CD4-positive, alpha-beta memory T cell (primary cell): ENCODE measurements at places on chromosomes 7 and 10.

- no peak for DNase-seq
- H3K4me3 ChIP-seq: no peak overlapping the region
- no peak overlapping the region for H3K27ac ChIP-seq
- peaks cover 29% of the 10 kb centered on the region for H3K4me1 ChIP-seq
Observed at GRCh38 chr7:139918480-139918879, 89.4 kb downstream of the TBXAS1 start.

GRCh38 chr7:80410081-80410480, 101.8 kb downstream of the GNAT3 start:
- DNase-seq: no peak
- no peak overlapping the region for H3K4me3 ChIP-seq
- H3K36me3 ChIP-seq: no peaks in the 10 kb centered on the region
- H3K27ac ChIP-seq: no peak overlapping the region
- H3K4me1 ChIP-seq: no peaks in the 10 kb centered on the region

DNA sequence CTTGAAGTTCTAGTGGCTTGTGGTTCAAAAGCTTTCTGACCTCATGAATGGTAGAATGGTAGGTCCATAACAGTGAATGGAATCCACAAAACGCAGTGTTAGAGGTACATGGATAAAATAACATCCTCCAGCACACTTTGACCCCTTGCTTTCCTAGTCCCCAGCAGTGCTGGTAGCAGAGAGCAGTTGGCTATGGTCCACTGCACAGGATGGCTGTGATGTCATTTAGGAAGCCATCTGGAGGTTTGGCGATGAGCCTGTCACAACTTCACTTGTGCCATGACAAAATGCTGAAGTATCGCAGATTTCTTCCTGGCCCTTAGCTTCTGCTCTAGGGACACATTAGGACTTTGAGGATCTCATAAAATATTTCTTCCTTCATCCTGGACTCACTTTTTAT, 300.0 kb upstream of the FZD8 start:
- H3K27ac ChIP-seq: no peak overlapping the region
- no peaks in the 10 kb centered on the region for H3K36me3 ChIP-seq
- DNase-seq: no peak
- H3K4me3 ChIP-seq: no peak overlapping the region
- no peaks in the 10 kb centered on the region for H3K27me3 ChIP-seq

DNA sequence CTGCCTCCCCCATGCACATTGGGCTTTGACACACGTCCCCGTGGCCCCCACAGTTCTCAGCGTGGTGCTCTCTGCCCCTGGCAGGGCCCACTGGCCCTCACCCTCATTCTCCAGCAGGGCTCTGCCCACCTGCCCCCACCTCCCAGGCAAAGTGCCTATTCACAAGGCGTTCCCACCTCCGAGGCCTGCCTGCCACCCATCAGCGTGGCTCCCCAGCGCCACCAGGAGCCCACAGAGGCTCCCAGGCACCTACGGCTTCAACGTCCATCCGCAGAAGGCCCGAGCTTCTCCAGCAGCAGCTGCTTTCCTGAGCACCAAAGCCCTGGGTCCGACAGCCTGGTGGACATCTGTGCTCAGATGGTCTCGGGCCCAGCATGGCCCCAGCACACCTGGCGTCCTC, 211.8 kb upstream of the PPP2R2D start:
- H3K36me3 ChIP-seq: no peaks in the 10 kb centered on the region
- DNase-seq: no peak
- no peaks in the 10 kb centered on the region for H3K27me3 ChIP-seq
- no peak overlapping the region for H3K27ac ChIP-seq
- H3K4me1 ChIP-seq: no peaks in the 10 kb centered on the region
- H3K4me3 ChIP-seq: no peak overlapping the region

GRCh38 chr10:86968271-86968993, at the start of gene ADIRF:
Gene ADIRF, plus strand, starts transcription at chr10:86968482. Its CDS starts 63 bp downstream, at chr10:86968545.
- peaks cover 54% of the 10 kb centered on the region for H3K4me1 ChIP-seq
- no peaks in the 10 kb centered on the region for H3K36me3 ChIP-seq
- H3K27ac ChIP-seq: no peak within 1 kb of the TSS
- H3K27me3 ChIP-seq: no peaks in the 10 kb centered on the region
- H3K4me3 ChIP-seq: no peak within 1 kb of the TSS
- no peak for DNase-seq

DNA sequence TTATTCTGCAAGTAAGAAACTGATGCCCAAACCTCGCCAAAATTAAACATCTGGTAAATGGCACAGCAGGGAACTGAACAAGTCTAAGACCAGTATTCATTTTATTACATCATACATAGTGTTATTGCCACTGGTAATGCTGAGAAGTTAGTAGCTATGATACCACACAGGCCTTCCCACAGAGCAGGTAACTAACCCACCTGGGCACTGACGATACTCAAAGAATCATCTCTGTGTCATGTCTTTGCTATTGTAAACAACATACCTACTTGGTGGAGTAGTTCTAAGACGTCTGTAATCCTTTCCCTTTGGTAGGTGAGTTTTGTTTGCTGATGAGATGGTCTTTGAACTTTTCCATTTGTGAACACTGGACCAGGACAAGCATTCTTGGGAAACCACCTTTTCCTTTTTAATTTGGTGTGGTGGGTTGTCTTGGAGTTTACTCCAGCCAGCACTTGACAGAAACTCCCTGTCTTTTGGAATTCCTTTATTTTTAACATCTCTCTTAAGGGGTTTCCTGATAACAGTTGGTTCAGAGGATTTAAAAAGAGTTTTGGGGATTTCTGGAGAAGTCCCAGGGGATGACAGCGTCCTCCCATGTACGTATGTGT, 40.9 kb downstream of the PDSS1 start:
- H3K36me3 ChIP-seq: peaks cover 5% of the 10 kb centered on the region
- no peaks in the 10 kb centered on the region for H3K27me3 ChIP-seq
- H3K27ac ChIP-seq: no peak overlapping the region
- DNase-seq: peak; percentile 19
- H3K4me3 ChIP-seq: no peak overlapping the region
- peaks cover 19% of the 10 kb centered on the region for H3K4me1 ChIP-seq

DNA sequence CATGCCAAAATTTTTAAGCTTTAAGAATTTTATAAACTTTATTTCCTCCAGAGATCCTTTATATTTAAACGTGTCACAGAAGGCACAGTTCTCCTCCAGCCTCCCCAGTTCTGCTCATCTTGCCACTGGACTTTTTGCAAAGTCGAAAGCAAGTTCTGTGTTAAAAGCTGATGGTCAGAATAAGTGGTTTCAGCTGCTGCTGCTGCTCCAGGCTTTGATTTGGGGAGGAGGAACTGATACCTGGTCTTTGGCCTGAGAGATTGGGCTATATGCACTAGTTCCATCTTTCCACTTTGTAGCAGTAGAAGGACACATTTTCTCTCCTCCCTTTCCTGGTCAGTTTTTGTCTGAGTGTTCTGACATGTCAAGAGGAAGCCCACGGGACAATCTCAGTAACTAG, 435.9 kb upstream of the PHF14 start:
- H3K4me3 ChIP-seq: no peak overlapping the region
- no peak overlapping the region for H3K27ac ChIP-seq
- DNase-seq: no peak
- no peaks in the 10 kb centered on the region for H3K27me3 ChIP-seq
- H3K4me1 ChIP-seq: no peaks in the 10 kb centered on the region
- H3K36me3 ChIP-seq: no peaks in the 10 kb centered on the region

- no peaks in the 10 kb centered on the region for H3K27me3 ChIP-seq
- no peak for DNase-seq
Observed at GRCh38 chr7:8365499-8366110, 67.8 kb upstream of the NXPH1 start.

DNA sequence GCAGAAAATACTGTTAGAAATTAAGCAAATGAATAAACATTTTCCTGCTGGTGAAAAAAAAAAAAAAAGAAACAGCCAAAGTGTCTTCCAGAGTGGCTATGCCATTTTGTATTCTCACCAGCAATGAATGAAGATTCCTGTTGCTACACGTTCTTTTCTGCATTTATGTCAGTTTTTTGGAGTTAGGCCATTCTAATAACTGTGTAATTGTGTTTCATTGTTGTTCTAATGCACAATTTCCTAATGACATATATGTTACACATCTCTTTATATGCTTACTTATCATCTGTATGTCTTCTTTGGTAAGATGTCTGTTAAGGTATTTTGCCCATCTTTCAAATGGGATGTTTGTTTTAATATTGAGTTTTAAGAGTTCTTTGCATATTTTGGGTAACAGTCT, 213.7 kb downstream of the ITGB1 start:
- H3K27me3 ChIP-seq: no peaks in the 10 kb centered on the region
- no peaks in the 10 kb centered on the region for H3K4me1 ChIP-seq
- no peak for DNase-seq
- no peaks in the 10 kb centered on the region for H3K36me3 ChIP-seq
- no peak overlapping the region for H3K27ac ChIP-seq
- no peak overlapping the region for H3K4me3 ChIP-seq

GRCh38 chr10:45453639-45454255, 79.7 kb downstream of the ALOX5 start:
- H3K4me3 ChIP-seq: no peak overlapping the region
- no peak overlapping the region for H3K27ac ChIP-seq
- peaks cover 4% of the 10 kb centered on the region for H3K36me3 ChIP-seq
- peaks cover 14% of the 10 kb centered on the region for H3K4me1 ChIP-seq

GRCh38 chr10:17616403-17617030, 657 bp downstream of the HACD1 start:
- H3K4me1 ChIP-seq: peaks cover 8% of the 10 kb centered on the region
- no peaks in the 10 kb centered on the region for H3K27me3 ChIP-seq
- peak overlapping the region; percentile 71 for H3K4me3 ChIP-seq
- no peak overlapping the region for H3K27ac ChIP-seq
- no peaks in the 10 kb centered on the region for H3K36me3 ChIP-seq
- no peak for DNase-seq

GRCh38 chr10:101607124-101607523, 19.0 kb downstream of the DPCD start:
- H3K4me1 ChIP-seq: no peaks in the 10 kb centered on the region
- no peak for DNase-seq
- no peaks in the 10 kb centered on the region for H3K27me3 ChIP-seq
- no peak overlapping the region for H3K4me3 ChIP-seq
- H3K27ac ChIP-seq: no peak overlapping the region
- peaks cover 33% of the 10 kb centered on the region for H3K36me3 ChIP-seq

DNA sequence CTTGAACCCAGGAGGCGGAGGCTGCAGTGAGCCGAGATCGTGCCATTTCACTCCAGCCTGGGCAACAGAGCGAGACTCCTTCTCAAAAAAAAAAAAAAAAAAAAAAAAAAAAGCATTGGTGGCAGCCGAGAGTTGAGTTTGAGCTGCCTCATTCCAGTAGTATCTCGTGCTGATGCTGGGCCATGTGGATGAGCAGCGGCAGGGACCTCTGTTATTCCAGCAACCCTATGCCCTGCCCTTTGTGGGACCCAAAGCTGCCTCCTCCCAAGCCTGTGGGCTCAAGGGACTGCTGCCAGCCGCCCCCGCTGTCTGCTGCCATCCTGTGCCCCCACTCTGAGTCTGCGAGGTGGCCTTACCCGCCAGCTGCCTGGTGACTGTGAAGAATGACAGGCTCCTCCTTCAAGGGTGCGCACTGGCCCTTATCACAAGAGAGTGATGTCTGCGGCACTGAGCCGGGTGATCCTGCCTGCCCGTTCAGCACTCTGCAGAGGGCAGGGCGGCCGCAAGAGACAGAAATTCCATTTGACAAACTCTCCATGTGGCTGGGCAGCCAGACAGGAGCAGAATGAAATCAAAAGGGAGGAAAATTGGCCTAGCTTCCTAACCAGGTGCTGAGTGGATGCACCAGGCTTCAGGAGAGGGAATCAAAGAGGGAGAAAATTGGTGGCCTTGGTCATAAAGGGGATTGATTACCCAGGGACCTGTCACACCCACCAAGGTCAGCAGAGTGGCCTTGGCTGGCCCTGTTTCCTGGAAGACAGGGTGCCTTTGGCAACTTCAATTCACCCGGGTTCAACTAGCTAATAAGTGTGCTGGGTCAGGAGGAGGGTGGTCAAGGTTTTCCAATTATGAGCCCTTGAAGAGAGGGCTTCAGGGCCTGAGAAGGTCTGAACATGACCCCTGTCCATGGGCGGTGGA, 65.3 kb upstream of the ZMIZ1 start:
- H3K36me3 ChIP-seq: no peaks in the 10 kb centered on the region
- no peak for DNase-seq
- H3K27me3 ChIP-seq: no peaks in the 10 kb centered on the region
- H3K4me1 ChIP-seq: no peaks in the 10 kb centered on the region
- no peak overlapping the region for H3K4me3 ChIP-seq

DNA sequence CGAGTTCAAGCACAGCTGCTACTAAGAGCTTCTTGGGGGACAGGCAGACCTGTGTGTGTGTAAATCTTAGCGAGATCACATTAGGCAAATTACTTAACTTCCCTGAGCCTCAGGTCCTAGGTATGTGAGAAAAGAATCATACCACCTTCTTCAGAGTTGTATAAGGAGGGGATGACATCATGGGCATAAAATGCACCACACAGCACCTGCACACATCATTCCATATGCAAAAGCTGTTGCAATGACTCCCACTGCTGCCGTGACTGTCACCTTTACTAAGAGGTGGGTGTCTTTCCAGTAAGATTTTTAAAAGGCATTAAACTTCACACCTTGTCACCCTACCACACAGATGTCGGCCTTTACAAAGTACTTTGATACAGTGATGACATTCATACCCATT, 146.0 kb downstream of the FANK1 start:
- no peak overlapping the region for H3K4me3 ChIP-seq
- no peaks in the 10 kb centered on the region for H3K36me3 ChIP-seq
- peaks cover 14% of the 10 kb centered on the region for H3K4me1 ChIP-seq
- DNase-seq: no peak
- H3K27me3 ChIP-seq: no peaks in the 10 kb centered on the region

DNA sequence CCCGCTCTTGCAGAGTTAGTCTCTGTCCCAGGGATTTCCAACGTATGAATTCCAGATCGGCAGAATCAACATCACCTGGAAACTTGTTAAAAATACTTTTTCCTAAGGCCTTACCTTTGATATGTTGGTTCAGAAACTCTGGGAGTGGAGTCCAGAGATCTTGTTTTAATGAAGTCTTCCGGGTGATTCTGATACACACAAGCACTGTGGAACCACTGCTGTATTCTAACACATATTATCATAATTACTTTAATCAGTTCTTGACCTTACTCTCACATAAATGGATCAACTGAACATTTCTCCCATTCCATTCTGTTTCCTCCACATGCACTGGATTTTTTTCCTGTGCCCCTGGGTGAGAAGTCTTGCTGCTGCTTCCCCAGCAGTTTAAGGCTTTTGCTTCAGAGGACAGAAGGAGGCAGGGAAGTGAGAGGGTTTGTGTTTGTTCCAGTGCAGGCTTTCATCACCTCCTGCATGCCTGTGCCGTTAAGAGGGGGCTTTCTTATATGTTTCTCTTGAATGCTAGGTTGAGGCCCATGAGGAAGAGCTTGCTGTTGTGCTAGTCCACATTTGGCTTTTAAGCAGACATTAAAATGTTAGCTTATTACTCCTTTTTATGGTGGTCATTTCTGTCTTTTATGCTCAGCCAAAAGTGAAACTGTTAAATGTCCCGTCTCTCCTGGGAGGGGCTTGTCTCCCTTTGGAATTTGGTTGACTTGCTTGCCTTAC, 32.4 kb downstream of the CCSER2 start:
- H3K36me3 ChIP-seq: no peaks in the 10 kb centered on the region
- no peaks in the 10 kb centered on the region for H3K27me3 ChIP-seq
- H3K4me3 ChIP-seq: no peak overlapping the region
- no peak for DNase-seq
- H3K27ac ChIP-seq: no peak overlapping the region
